Liver (tissue), 10 donors: ENCODE measurements at places on chromosomes 3 and 15.

- DNase-seq: no peak
Observed at GRCh38 chr3:46212101-46212500, 4.0 kb upstream of the CCR1 start.

- DNase-seq: no peak
Observed at GRCh38 chr15:57962887-57963286, 102.6 kb downstream of the ALDH1A2 start.

GRCh38 chr15:92714077-92714476, 58.5 kb upstream of the FAM174B start:
- no peak for DNase-seq

- no peak for DNase-seq
Observed at GRCh38 chr15:40114218-40114617, 5.5 kb upstream of the BMF start.

- no peak for DNase-seq
Observed at GRCh38 chr3:132554437-132554836, 42.6 kb upstream of the ACKR4 start.

DNA sequence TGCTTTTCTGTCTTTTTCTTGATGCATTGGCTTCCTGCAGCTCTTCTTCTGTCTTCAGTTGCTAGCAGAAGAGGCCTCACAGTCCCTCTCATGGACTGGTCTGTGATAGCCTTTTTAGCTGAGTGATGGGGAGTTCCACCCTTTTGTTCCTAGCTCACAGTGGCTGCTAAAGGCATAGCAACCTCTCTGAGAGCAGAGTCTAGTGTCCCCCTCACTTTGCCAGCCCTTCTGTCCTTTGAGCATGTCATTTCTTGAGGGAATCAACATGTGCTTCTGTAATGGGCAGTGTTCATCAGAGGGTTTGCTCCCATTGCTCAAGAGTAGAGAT, 44.4 kb downstream of the GAP43 start:
- DNase-seq: no peak
